ENCODE measurements at places on chromosomes 3 and 15.

DNA sequence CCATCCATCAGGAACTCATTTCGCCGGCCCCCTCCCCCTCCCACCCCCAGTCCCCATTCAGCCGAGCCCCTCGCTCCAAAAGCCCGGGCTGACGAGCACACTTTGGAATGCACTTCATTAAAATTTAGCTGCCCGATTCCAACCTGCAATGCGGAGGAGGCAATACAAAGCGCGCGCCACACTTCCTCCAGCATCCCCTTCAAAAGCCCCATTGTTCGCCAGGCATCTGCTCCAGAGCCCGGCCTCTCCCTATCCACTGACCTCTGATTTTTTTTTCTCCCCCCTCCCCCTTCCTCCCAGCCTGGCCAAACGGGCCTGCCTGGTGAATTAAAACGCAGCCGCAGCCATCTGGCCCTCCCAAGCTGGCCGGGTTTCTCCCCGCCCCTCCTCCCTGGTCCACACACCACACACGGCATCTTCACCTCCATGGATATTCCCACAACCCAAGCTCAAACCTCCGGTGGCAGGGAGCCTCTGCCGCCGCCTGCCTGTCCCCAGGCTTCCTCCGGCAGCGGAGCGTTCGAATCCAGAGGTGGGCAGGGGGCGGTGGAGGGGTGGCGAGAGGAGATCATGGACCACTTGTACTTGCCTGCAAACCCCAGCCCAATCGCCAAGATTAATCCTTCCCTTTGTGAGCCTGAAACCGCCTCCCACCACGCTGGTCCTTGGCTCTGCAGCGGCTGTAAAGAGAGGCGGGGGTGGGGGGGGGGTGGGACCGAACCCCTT is 441.3 kb downstream of the MAGI1 start:
- DNase-seq: peak; percentile 82

DNA sequence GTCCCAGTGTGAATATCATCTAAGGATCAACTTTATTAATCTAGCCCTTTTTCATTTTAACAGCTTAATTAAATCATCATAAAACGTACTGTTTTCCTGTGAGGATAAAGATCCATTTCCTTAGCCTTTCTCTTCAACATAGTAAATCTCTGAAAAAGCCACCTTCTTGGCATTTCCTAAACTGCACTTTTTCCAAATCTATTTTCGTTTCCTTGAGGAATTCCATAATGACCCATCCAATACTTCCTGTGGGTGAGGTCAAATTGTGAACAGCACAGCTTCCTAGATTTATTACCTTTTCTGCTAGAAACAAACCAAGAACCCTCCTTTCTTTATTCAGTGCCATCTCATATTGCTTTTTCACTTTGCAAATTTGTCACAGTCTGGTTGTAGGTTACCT is 129.4 kb upstream of the CNTN4 start:
- no peak for DNase-seq

GRCh38 chr3:156749244-156749643 is 74.9 kb downstream of the TIPARP start:
- DNase-seq: no peak

DNA sequence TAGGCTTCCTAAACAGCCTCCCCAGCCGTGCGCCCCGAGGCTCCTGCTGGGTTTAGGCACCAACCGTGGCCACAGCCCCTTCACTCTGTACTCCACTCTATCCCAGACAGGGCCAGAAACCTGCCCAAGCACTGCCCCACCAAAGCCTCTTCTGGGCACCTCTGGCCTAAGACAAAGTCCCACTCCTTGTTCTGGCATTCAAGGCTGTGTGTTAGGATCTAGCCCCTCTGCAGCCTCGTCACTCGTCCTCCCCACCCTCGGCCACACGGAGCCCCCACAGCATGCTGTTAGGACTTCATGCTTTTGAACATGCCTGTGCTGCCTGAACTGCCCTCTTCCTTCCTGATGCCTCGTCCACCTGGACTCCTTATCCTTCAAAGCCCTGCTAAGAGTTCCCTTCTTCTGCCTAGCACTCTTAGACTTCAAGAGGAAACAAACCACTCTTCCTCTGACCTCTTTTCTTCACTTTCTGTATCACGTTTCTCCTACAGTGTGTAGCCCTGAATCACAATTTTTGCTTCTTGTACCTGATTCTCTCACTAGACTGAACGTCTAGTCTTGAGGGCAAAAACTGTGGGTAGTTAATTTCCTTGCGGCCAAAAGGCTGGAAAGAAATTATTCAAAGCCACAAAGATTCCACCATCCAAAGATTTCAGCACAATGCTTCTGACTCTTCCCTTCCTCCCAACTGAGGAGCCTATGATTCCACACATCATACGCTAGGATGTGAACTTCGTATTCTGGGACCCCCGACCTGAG is 28.6 kb downstream of the WNT7A start:
- no peak for DNase-seq

DNA sequence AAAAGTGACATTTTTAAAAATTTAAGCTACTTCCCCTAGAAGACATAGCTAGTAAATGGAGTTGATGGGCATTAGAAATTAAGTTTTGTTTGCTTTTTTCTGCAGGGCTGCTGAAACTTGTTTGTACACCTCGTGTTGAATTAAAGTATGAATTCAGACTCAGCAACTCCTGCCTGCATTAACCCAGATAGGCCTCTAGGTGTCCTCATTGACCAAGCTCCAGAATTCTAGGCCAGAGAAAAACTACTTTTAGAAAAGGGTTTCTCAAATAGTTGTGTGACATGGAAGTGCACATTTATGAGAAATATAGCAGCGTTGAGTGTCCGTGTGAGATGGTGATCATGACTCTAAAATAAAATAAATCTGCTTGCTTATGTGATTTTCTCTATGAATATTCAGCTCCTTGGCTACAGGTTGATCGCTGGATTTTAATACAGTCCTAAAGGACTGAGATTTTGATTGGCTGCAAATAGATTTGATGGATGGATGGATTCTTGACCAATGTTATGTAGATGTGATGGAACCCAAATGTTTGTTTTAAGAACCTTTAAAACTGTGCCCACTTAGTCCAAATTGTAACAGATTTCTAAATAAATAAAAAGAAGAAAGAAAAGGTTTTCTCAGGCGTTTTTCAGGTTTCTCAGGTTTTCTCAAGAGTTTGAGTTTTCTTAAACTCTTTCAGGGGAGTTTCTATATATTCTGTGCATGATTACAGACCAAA is 39.4 kb upstream of the LMOD3 start:
- no peak for DNase-seq

DNA sequence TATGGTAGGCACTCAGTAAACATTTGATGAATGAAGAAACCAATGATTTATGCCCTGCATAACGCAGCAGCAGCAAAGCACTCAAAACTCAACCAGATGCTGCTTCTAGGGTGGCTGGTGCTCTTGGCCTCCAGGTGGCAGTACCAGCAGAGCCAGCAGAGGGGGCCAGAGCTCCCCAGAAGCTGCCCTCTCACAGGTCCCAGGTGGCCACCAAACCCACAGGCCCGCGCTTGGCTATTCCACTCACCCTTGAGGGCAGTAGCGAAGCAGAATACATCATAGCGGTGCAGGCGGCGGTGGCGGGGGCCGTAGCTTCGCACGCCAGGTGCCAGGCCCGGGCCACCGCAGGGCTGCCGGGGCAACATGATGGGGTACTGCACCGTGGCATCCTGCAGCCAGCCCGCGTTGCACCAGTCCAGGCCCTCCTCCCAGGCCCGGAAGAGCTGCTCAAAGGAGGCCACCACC is 16.6 kb downstream of the HAPLN3 start:
- DNase-seq: peak; percentile 82

- no peak for DNase-seq
These were observed 120.0 kb downstream of the ATP1B3 start for GRCh38 chr3:141996437-141996836.

GRCh38 chr15:68126396-68126795 is 72.3 kb downstream of the PIAS1 start:
- no peak for DNase-seq

DNA sequence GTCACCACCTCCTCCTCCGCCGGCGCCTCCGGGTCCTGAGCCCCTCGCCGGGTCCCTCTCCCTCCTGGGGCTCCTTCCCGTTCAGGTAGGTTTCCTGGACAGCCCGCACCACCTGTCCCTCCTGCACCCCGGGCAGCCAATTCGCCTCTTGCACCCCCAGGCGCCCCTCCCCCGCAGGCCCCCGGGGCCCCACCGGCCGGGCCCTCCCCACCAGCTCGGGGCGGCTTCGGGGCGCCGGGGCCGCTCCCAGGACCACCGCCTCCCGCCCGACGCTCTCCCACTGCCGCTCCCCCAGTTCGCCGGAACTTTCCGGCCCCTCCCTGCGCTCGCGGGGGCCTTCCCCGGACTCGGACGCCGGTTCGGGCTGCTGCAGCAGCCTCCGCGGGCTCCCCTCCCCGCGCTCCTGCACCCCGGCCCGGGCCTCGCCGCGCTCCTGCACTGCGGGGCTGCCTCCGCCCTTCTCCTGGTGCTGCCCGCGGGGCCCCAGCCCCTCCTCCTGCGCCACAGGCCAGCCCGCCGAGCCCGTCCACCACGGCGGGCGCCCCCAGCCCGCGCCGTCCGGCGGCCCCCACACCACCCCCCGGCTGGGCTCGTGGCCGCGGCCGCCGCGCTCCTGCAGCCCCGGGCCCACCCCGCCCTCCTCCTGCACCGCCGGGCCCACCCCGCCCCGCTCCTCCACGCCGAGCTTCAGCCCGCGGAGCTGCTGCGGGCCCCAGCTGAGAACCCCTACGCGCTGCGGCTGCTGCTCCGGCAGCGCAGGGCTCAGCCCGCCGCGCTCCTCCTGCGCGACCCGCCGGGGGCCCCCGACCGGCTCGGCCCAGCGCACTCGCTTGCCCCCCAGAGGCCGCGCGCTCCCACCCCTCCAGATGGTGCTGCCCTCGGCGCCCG is 587 bp upstream of the TNK2 start:
- DNase-seq: no peak

DNA sequence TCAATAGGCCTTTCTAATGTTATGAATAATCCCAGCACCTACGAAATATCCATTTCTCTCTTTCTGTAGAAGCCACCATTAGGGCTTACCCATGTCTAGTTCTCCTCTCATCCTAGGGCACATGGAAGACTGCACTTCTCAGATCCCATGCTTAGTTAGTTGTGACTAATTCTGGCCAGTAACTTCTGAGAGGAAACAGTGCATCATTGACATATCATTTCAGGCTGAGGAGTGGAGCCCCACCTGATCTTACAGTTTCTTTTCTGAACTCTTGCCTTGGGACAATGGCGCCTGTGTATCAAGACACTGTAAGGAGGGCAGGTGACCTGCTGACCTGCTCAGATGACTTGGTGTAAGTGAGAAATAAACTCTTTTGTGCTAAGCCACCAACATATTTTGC is 39.4 kb upstream of the TBL1XR1 start:
- no peak for DNase-seq

GRCh38 chr3:80233576-80233975 is 465.8 kb upstream of the ROBO1 start:
- DNase-seq: no peak

- DNase-seq: no peak
These were observed 97.7 kb downstream of the CD47 start for GRCh38 chr3:107992976-107993684.

GRCh38 chr3:133238015-133238414 is 161.8 kb upstream of the BFSP2 start:
- no peak for DNase-seq

DNA sequence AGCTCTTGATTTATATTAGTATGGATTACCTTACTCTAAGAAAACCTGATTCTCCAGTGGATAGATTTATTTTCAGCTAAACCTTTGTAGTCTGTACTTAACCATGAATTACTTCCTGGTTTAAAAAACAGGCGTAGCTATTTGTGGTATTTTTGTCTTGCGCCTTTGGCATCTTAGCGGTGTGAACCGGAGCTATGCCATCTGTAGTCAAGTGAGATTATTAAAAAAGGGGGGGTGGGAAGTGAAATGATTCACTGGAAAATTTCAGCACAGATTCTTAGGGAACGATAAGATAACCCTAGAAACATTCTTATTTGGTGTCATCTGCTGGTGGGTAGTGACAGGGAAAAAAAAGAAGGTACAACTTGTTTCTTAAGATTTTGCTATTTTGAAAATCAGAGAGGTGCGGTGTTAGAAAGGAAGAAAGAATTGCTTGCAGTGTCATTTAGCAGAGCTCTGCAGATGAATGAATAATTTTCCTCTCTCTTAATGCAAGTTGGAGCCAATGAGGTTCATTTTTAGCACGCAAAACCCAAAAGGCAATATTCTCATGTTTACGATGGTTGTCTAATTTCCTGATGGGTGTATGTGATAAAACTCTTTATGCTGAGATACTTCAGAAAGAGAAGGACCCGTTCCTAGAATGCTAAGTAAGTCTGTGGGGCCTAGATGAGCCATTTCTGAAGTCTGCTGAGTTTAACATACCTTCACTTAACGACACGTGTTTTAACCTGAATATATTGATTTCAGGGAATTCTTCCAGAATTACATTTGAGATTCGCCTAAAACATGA is 44.0 kb downstream of the PSMD6 start:
- DNase-seq: no peak

GRCh38 chr3:33496449-33496848 is 56.2 kb upstream of the UBP1 start:
- no peak for DNase-seq

GRCh38 chr3:24480497-24480896 is 14.2 kb downstream of the THRB start:
- no peak for DNase-seq

DNA sequence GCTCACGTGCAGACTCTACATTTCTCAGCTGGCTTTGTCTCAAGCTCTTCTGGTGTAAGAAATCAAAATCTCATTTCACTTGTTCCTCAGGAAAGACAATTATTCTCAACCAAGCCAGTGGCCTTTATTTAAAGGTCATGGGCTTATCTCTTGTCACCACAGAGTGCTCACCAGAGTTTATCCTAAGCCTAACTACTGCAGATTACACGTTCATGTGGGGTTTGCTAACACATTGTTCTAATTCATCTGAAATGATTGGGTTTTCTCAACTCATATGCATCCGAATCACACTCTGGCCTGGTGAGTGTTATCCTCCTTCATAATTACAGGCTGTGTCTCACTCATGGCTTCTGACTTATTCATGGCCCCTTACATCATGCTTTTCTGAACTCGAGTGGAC is 83.3 kb upstream of the TSC22D2 start:
- no peak for DNase-seq

DNA sequence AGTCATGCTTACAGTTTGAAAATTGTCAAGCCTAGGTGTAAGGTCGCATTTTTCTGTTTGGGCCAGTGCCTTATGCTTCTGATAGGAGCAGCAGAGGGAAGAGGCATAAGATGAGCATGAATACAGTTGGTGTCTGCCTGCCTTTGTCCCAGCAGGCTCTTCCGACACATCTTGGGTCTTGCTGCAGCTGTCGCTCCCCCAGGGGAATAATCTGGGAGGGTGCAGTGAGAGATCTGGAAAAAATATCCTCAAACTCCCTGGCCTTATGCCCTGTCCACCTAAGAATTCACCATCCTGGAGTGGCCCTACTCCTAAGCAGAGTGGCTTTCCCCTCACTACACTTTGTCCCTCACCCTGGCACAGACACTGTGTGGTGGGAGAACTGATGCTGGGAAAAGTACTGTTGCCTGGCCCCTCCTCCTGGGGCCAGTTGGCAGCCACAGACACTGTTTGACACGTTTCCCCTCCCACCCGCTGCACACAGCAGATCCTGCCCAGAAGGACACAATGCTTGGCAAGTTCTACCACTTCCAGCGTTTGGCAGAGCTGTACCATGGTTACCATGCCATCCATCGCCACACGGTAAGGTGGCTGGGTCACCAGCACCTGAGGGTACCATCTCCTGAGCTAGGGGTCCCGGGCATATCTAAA is 21.1 kb upstream of the RHO start:
- no peak for DNase-seq

Data from NCI-H524 (cell line).